ENCODE measurements at places on chromosomes 3 and 15.

DNA sequence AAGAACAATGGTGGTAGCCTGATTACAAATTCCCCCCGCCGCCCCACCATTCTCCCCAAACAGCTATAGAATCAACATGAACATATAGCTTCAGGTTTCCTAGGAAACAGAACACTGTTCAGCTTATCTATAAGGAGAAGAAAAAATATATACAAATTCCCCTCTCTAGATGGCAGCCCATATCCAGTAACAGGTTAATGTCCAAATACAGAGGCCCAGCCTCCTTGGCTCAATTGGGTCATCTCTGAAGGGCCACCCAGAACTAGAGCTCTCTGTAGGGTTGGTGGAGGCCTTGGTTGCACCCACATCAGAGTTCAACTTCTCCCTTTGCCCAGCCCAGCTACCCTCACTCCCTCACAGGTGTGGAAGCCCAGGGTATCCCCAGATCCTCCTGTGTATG is 91.5 kb upstream of the ADAMTS17 start:
- no peak for DNase-seq

DNA sequence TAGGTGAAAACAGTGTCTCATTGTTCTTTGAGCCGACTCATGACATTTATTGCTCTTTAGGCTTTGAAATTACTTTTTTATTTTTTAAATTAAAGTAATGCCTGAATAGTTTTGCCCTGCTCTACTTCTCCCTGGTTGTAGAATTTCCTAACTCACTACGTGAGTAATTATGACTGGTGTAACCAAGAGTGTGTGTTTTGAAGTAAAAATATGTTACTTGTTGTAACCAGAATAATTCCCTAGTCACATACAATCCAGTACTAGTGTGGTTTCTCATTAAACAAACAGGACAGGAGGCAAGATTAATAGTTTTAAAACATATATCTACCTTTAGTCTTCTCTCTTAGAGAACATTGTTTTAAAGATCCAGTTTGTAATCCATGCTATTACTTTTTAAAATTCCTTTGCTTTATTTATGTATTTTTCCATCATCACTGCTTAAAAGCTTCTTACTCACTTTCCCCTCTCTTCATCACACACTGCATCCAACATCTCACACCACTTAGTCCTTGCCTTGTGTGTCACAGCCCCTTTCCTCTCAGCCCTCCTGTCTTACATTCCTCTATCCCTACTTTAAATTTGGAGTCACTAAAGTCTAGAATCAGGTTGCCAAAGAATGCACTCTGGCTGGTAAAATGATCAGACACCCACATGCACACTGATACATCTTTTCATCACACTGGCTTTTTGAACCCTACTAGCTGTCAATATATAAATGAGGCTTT is 219.7 kb downstream of the WNT5A start:
- DNase-seq, result no peak

- no peak for DNase-seq
These were observed 307.3 kb upstream of the PLSCR5 start for GRCh38 chr3:146912241-146913015.

GRCh38 chr3:168047936-168048335 is 47.8 kb downstream of the GOLIM4 start:
- no peak for DNase-seq

DNA sequence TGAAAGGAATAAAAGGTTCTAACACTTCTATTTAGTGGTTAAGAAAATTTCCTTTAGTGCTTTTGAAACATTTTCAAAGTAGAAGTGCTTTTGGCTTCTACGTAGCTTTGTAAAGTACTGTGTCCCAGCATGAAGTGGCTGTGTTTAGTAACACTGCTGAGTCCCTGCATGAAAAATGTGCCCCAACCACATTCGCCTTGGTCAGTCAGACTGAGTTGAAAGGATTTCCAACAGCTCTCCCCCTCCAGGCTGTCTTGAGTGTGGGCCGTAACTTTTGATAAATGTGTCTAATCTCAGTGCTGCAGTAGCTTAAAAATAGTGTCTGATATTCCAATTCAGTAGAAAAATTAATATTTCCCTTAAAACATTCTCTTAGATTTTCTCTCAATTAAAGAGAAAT is 115.0 kb downstream of the NR1D2 start:
- DNase-seq, result no peak

- DNase-seq, result no peak
These were observed 93.2 kb upstream of the MEF2A start for GRCh38 chr15:99472416-99473145.

GRCh38 chr3:5560199-5560598 is 372.7 kb downstream of the EDEM1 start:
- no peak for DNase-seq

DNA sequence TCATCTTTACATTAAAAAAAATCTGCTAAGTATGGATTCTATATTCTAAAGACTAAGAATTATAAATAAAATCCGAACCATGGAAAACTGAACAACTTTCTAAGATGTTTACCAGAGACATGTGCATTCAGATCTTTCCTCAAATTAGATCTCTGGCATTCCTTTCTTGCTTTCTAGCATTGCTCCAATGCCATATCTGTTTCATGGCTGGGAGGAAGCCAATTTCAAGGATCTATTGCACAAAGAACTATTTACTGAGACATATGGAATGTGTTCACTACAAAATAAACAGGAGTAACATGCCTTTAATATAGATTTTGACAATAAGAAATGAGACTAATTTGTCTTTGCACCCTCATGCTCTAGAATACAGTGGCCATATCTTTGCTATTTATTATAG is 45.1 kb upstream of the NANOGP8 start:
- no peak for DNase-seq

- DNase-seq, result no peak
These were observed 185.4 kb upstream of the EPHA3 start for GRCh38 chr3:88921986-88922385.

DNA sequence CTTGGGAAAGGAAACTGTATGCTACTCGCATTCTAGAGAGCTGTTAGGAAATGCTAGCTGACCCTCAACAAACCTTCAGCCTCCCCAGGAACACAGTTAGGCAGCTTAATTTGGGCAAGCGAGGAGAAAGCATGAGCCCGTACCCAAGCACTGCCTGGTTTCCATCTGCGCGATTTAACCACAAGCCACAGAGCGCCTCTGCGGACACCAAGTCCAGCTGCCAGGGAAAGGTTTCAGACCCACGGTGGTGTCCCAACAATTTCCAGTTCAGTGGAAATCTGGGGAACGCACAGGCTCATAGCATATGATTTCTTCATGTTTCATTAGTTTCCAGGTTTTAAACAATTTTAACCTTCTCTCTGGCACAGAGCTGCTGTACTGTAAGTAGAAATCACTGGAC is 617.6 kb downstream of the FHIT start:
- no peak for DNase-seq

GRCh38 chr3:177812492-177812891 is 615.2 kb upstream of the TBL1XR1 start:
- DNase-seq, result no peak

- DNase-seq, result no peak
These were observed 117.4 kb downstream of the LIPC start for GRCh38 chr15:58549013-58549784.

DNA sequence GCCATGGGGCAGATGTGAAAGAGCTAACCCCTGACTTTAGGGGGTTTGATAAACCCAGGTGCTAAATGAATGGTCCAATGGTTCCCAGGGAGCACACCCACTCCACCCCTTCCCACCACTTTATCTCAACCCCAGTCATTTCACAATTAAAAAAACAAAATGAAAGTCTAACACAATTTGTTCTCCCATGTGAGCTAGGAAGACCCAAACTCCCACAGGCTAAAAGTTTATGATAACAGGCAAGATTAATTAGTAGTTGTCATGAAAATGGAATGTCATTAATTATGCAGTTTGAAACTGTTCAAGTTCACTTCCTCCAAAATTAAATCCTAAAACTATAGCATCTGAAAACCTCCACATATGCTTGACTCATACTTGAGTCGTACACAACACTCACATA is 63.3 kb upstream of the TPM1 start:
- no peak for DNase-seq

DNA sequence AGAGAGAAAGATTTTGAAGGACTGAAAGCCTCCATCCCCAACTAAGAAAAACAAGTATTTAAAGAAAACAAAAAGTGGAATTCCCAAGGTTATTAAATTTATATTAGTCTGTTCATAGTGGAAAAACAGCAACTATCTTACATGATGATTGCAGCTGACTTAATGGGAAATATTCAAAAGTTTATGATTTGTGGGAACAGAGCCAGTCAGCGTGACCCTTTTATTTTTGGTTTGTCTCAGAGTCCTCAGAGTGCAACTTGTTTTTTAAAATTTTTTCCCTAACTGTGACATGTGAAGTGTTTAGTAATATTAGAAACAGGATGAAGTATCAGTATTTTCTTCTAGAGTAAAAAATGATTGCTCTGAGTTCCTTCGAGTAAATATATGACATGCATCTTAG is 441.9 kb upstream of the MCTP2 start:
- no peak for DNase-seq

DNA sequence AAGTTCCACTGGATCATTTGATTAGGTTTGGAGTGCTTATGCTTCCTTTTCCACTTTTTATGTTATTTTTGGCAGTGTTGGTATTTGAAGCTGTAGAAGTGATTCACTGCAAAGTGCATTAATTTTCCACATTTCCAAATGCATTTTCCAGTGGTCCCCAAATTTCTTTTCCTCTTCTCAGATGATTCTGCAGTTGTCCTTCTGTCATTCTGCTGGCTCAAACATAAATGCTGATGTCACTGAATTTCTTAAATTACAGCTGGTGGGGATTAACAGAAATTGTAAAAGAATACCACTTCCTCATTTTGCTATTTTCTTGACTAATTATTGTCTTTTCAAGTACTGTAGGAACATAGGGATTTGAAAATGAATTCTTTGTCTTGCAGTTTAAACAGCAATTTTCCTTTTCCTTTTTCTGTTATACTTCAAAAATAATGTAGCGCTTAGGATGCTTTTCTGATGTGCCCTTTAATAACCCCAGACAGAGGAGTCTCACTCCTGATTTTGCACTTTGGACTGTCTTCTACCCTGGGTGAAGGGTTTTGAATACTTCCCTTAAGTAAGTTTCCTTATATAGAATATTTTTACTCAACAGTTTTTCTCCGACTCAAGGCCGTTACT is 25.0 kb downstream of the MITF start:
- no peak for DNase-seq

DNA sequence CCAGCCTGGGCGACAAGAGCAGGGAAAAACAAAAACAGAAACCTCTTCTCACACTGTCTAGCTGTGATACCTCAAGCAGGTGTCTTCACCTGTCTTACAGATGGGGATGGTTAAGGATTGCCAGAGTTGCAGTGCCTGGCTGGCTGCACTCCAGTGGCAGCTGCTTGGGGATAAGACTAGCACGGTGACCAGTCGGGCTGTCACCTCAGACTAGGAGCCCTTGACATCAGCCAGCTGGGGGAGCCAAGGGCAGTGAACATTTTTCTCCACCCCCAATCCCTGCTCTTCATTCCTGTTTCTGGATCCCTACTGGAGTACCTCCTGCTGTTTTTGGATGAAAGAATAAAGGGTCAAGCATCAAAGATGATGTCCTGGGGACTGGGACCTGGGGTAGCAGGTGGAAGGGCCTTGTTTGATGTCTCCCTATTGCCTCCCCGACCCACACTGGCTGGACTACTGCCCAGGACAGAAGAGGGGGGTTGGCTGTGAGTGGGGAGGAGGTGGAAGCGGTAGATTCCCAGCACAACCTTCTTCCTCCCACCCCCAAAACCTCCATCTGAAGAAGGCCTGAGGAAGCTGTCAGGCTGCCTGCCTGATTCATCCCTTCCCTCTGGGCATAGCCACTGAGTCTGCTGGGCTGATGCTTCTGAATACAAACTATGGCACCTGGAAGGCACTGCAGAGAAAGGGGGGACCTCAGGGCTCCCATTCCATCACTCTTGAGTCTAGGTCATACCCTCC is 7.0 kb upstream of the CPNE9 start:
- no peak for DNase-seq

DNA sequence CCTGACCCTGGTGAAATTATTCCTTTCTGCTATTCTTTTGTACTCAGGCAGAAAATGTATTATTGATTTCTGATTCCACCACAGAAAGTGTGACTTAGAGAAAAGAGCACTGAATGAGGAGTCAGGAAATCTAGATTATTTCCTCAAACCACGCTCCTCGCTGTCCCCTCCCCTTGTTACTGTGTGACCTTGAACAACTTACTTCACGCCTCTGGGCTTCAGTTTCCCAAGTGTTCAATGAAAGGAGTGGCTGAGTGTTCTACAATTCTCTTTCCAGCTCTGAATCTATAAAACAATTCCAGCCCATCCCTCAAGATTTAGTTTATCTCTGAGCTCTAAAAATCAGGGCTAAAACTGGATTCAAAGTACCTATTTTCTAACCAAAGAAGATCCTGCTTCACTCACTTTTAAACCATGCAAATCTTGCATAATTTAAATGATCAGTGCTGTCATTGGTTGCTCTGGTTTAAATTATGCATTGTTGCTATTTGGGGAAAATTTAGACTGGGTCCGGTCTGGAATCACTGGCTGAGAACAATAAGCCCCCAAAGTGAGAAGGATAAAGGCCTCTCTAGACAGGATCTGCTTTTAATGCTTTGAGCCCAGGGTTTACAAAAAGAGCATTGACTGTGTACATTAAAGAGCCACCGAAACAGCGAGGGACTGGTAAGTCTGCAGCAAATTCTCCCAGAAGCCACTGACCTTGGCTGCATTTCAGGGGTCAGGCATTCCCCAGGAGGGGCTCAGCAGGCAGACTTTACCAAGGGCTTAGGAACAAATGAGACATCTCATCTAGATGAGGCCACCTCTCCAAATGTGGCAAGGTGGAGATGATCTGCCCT is 3.2 kb downstream of the TNIK start:
- no peak for DNase-seq

DNA sequence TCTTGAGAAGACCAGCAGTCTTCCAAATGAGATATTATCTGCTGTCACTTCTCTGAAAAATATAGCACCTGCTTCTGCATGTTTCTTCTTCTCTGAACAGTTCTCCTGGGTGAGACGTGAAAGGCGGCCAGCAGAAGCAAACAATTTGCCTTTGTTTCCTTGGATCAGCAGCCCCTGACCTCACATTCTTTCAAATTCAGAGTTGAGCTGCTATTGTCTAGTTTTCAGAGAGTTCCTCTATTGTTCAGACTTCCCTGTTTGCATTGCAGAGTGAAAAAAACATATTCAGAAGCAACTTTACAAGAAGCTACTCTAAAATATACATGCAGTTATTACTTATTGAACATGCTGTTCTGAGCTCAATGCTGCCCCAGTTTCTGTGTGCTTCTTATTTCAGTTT is 653.6 kb downstream of the NAALADL2 start:
- no peak for DNase-seq

- DNase-seq, result no peak
These were observed 1.4 kb upstream of the ATP13A3 start for GRCh38 chr3:194488055-194488742.

- DNase-seq, result no peak
These were observed 98.3 kb upstream of the SPATA12 start for GRCh38 chr3:56962206-56962605.

DNA sequence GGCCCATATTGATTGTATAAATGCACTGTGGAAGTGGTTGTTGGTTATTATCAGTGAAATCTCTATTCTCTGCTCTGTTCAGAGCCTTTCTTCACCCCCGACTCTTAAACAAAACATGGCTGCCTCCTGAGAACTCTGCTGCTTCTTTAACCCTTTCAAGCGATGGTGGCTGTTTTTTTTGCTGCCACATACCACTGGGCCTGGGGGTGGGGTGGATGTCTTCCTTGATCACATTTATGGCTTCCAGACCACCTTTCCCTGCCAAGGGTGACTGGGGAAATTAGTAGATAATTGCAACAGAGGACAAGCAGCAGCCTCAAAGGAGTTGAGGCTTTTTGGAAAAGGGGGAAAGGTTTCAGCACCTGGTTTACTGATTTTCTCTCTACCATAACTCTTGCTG is 32.8 kb downstream of the YEATS2 start:
- DNase-seq, result no peak

- no peak for DNase-seq
These were observed 360.6 kb upstream of the SGO1 start for GRCh38 chr3:20546636-20547035.
